Osteocyte (in vitro differentiated cells): ENCODE measurements at places on chromosomes 2 and 18. TPM values are rescaled to one million over a fixed set of nuclear protein-coding genes. Genes with fewer than 3 reads are reported as not detected.

DNA sequence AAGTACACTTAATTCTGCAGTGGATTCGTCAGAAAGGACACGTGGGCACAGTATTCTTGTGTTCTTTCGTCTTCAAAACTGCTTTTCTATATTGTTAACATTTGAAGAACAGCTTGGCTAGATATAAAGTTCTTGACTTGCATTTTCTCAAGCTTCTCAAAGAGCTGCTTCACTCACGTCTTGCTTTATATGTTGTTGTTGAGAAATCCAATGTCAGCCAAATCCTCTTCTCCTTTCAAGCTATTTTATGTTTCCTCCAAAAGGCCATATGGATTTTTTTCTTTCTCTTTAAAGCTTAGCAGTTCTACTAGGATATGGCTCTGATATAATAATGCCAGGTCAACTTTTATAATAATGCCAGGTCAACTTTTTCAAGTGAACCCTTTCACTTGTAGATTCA lies 65.5 kb upstream of the CYP1B1 start:
- no peak for DNase-seq
- no peak overlapping the region for H3K27ac ChIP-seq
- peaks cover 1% of the 10 kb centered on the region for H3K4me1 ChIP-seq
- H3K27me3 ChIP-seq: no peaks in the 10 kb centered on the region

GRCh38 chr2:20093263-20094141 lies 42.1 kb upstream of the LAPTM4A start:
- H3K4me1 ChIP-seq: peaks cover 64% of the 10 kb centered on the region
- peak overlapping the region; percentile 36 for H3K4me3 ChIP-seq
- H3K27ac ChIP-seq: peak overlapping the region; percentile 97
- H3K27me3 ChIP-seq: no peaks in the 10 kb centered on the region

- no peaks in the 10 kb centered on the region for H3K27me3 ChIP-seq
- H3K4me1 ChIP-seq: peaks cover 20% of the 10 kb centered on the region
- no peak for DNase-seq
- H3K27ac ChIP-seq: no peak overlapping the region
Measured at GRCh38 chr2:177547122-177547521, 154.5 kb downstream of the AGPS start.

DNA sequence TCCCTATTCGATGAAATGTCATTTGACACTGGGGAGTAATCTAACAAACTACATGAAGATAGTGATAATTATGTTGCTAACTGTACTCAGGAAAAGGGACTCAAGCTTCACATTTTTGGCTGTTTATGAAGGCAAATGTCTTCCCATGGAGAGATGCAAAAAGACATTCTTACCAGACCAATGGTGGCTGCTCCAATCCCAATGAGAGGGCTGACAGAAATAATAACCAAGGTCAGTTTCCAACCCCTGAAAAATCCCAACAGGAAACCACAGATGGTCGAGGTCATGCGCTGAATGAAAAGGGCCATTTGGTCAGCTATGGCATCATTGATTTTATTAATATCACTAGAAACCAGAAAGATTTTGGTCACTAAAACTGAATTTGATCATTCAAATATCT lies 37.6 kb downstream of the ABCB11 start:
- DNase-seq: no peak
- H3K27ac ChIP-seq: no peak overlapping the region
- no peaks in the 10 kb centered on the region for H3K27me3 ChIP-seq
- no peak overlapping the region for H3K4me3 ChIP-seq
- peaks cover 20% of the 10 kb centered on the region for H3K4me1 ChIP-seq

DNA sequence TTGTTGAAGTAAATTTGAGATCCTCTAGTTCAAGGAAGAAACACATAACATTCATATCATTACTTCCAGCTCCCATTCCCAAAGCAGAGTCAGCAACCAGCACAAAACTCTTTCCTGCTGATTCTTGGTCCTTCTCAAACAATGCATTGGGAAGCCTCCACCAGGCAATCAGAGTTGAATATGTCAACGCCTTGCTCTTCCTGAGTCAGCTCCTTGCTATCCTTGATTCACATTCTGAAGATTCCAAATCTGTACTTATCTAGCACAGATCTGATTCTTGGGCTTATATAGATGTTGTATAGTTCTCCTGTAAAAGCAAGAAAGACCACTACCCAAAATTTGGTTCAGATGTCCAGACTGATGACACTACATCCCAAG lies 29.6 kb downstream of the CFAP210 start:
- no peak overlapping the region for H3K27ac ChIP-seq
- H3K4me3 ChIP-seq: no peak overlapping the region
- DNase-seq: no peak
- H3K27me3 ChIP-seq: peaks cover 7% of the 10 kb centered on the region
- no peaks in the 10 kb centered on the region for H3K36me3 ChIP-seq

GRCh38 chr18:22297008-22297407 lies 120.7 kb downstream of the CTAGE1 start:
- H3K27ac ChIP-seq: no peak overlapping the region
- no peaks in the 10 kb centered on the region for H3K36me3 ChIP-seq
- H3K4me1 ChIP-seq: no peaks in the 10 kb centered on the region
- no peak overlapping the region for H3K4me3 ChIP-seq

DNA sequence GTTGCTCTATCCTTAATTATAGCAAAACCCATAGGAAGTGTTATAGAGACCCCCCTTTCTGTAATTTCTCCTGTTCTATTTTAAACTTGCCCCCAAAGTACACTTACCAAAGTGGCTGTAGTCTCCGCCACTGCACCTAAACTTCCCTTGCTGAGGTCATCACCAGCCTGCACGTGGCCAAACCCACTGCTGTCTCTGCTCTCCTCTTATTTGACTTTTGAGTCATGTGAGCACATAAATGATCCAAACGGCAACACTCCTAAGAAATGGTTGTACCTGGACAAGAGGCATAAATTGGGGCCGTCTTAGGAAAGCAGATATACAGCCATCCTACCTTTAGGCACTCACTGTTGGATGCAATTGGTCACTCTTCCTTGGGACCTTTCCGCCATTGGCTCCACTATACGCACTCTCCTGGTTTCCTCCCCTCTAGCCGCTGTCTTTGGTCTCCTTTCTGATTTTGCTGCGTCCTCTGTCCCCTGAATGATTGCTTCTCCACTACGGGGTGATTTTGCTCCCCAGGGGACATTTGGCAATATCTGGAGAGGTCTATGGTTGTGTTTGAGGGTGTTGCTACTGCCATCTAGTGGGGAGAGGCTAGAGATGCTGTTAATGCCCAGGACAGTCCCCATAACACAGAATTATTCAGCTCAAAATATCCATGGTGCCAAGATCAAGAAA lies 19.2 kb upstream of the IL36G start:
- H3K27me3 ChIP-seq: peaks cover 28% of the 10 kb centered on the region
- peak; percentile 72 for DNase-seq
- H3K36me3 ChIP-seq: no peaks in the 10 kb centered on the region
- no peak overlapping the region for H3K27ac ChIP-seq
- H3K4me3 ChIP-seq: no peak overlapping the region
- H3K4me1 ChIP-seq: no peaks in the 10 kb centered on the region

DNA sequence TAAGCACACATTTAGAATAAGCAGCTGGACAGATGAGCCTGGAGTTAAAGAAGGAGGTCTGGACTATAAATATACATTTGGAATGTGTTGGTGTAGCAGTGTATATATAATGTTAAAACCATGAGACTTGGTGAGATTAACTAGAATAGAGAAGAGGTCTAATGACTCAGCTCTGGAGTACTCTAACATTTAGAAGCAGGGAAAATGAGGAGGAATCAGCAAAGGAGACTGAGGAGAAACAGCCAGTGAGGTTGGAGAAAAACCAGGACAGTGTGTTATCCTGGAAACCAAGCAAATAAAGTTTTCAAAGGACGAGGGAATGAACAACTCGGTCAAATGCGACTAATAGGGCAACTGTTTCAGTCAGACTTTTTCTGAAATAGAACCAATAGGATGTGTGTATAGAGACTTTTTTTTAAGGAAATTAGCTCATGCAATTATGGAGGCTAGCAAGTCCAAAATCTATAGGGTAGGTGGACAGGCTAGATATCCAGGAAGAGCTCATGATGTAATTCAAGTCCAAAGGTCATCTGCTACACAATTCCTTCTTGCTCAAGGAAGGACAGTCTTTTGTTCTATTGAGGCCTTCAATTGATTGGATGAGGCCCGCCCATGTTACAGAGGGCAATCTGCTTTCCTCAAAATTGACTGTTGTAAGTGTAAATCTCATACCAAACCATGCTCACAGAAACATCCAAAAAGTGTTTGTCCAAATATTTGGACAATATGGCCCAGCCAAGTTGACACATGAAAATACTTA lies 10.8 kb upstream of the SESTD1 start:
- peaks cover 46% of the 10 kb centered on the region for H3K4me1 ChIP-seq
- peaks cover 2% of the 10 kb centered on the region for H3K27me3 ChIP-seq
- no peaks in the 10 kb centered on the region for H3K36me3 ChIP-seq
- no peak overlapping the region for H3K4me3 ChIP-seq

DNA sequence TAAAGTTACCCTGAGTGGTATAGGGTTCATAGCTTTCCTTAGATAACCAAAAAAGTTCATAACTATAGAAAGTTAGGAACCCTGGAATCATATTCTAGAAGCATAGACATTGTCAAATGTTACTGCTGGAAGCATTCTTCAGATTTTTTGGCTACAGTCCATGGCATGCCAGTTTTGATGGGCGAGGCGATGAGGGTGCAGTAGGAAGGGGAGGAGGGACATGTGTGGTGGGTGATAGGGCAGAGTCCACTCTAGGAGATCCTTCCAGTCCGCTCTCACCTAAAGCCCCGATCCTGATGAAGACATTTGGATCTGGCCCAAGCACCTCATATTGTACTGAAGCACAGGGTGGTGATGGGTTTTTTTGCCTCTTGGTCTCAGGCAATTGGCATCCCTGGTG lies 91.8 kb downstream of the HRH4 start:
- H3K36me3 ChIP-seq: no peaks in the 10 kb centered on the region
- peaks cover 5% of the 10 kb centered on the region for H3K27me3 ChIP-seq
- DNase-seq: no peak
- no peaks in the 10 kb centered on the region for H3K4me1 ChIP-seq

DNA sequence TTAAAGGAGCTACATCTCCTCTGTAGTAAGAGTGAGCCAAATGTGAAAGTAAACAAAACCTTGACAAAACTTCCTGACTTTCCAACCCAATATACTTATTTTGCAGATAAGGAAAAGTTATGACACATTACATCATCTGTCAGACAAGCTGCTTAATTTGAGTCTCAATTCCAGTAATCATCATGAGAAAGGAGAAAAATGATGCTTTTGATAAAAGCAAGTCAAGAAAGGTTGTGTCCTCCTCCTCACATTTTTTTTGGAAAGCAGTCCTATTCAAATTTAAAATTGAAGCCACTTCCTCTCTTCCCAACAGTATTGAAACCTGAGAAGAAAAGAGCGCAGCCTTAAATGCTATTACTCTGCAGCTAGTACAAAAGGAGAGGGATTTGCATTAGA lies 519.6 kb downstream of the LRP1B start:
- peaks cover 12% of the 10 kb centered on the region for H3K4me1 ChIP-seq
- H3K27ac ChIP-seq: peak overlapping the region; percentile 48
- peak overlapping the region; percentile 44 for H3K4me3 ChIP-seq

DNA sequence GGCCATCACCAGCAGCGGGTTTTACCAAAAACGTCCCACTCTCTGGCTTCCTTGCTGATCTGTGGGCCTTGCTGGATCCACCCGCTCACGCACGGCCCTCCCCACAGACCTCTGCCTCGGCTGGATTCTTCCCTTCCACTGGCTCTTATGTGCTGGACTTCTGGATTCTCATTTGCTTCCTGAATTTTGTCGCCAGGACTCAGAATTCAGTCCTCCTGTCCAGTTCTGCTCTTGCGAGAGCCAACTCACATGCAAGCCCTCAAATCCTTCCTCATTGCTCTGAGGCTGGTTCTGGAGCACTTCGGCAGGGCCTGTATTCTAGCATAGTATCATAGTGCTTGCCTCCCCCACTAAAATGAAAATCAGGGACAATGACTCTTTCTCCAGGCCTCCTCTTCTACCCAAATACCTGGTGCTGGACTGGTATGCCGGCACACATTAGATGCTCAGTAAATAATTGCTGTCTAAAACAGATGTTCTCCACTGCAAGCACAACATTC lies 115.5 kb downstream of the ATL2 start:
- H3K27ac ChIP-seq: no peak overlapping the region
- no peak overlapping the region for H3K4me3 ChIP-seq
- no peak for DNase-seq
- H3K36me3 ChIP-seq: peaks cover 4% of the 10 kb centered on the region

- no peak overlapping the region for H3K27ac ChIP-seq
- H3K27me3 ChIP-seq: no peaks in the 10 kb centered on the region
- H3K4me1 ChIP-seq: no peaks in the 10 kb centered on the region
- no peak for DNase-seq
Measured at GRCh38 chr2:239173301-239173700, 227.5 kb downstream of the HDAC4 start.

GRCh38 chr2:202566286-202566685 lies 68.5 kb upstream of the FAM117B start:
- no peak overlapping the region for H3K4me3 ChIP-seq
- no peaks in the 10 kb centered on the region for H3K27me3 ChIP-seq
- no peak overlapping the region for H3K27ac ChIP-seq
- no peaks in the 10 kb centered on the region for H3K4me1 ChIP-seq

DNA sequence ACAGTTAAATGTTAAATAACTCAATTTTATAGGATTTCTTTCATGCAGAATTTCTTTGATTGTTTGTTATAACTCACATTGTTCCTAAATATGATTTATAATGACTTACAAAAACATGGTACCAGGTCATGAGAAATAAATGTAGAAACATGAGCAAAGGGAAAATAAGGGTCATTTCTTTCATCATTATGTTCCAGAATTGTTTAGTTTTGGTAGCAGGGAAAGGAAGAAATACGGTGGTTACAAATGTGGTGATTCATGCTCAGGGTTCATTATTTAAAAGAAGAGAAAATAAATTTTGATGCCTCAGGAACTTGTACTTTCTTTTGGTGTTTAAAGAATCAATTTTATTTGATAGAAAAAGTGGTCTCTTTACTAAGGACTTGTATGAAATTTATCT lies 4.4 kb downstream of the LYPD6B start:
- H3K36me3 ChIP-seq: peaks cover 17% of the 10 kb centered on the region
- no peak overlapping the region for H3K4me3 ChIP-seq
- H3K4me1 ChIP-seq: peaks cover 19% of the 10 kb centered on the region
- no peaks in the 10 kb centered on the region for H3K27me3 ChIP-seq

DNA sequence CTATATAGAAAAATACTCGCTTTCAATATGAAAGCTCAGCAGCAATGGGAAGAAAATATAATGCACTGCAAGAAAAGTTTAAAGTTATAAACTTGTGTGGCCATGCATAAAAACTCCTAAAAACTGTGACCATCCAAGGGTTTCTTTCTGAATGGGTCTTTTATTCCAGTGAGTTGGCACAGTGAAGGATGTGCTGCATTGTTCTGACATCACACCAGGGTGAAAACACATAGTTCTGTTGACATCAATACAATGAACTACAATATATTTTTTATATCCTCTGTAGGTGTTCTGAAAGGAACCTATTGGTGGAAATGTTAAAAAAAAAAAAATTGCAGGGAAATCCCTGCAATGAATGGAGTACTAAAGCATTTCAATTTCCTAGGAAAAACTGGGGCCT lies 80.2 kb downstream of the CDH20 start:
- H3K4me3 ChIP-seq: no peak overlapping the region
- H3K4me1 ChIP-seq: no peaks in the 10 kb centered on the region
- no peak overlapping the region for H3K27ac ChIP-seq
- no peaks in the 10 kb centered on the region for H3K36me3 ChIP-seq
- peaks cover 3% of the 10 kb centered on the region for H3K27me3 ChIP-seq

ZFP36L2 gene
- 87.9 and 88.0 TPM in 2 replicates for total RNA-seq

ALKAL2 gene
- total RNA-seq: 50.0 and 52.9 TPM in 2 replicates

CCDC141 gene
- not detected in 2 replicates for total RNA-seq

POTEC gene
- total RNA-seq: not detected in 2 replicates

ADD2 gene
- total RNA-seq: not detected in 2 replicates

TBR1 gene
- total RNA-seq: 0.30 TPM in 1 of 2 replicates, not detected in the other

TMEFF2 gene
- total RNA-seq: 46.8 and 51.2 TPM in 2 replicates

TCF7L1 gene
- 31.8 and 32.4 TPM in 2 replicates for total RNA-seq

KCNJ3 gene
- total RNA-seq: not detected in 2 replicates

GALNT13 gene
- total RNA-seq: 0.13 TPM in 1 of 2 replicates, not detected in the other

PFN4 gene
- total RNA-seq: 1.4 and 1.9 TPM in 2 replicates

ELOA2 gene
- not detected in 2 replicates for total RNA-seq
